ENCODE measurements at places on chromosomes 2 and 18.

DNA sequence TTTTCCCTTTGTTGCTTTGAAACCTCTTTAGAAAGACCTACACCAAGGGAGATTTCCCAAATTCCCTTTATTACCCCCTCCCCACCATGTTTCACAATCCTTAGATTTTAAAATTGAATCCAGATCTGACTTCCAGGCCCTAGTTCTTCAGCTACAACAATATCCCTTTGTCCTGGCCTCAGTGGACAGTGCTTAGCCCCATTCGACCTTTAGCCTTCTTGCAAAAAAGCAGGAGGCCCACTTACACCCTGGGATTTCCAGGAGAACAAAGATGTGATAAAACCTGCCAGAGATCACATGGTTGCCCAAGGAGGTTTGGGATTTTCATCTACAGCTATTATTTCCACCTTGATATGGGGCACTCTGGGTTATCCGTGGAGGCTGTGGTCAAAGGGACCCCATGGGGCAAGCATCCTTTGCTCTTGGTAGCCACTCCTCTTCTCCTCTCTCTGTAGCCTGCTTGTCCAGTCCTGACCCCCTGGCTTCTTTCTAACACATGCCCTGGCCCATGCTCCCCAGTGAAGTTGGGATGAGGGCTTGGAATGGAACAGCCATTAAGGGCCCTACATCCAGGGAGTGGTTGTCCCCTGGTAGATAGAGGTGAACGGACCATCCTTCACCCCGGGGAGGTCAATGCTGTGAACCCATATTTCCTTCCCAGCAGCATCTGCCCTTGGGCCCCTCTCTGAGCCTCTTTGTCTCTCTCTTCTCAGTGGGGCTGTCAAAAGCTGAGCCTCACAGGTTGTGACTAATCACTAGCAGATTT lies 267.4 kb downstream of the DYSF start:
- no peak for DNase-seq

DNA sequence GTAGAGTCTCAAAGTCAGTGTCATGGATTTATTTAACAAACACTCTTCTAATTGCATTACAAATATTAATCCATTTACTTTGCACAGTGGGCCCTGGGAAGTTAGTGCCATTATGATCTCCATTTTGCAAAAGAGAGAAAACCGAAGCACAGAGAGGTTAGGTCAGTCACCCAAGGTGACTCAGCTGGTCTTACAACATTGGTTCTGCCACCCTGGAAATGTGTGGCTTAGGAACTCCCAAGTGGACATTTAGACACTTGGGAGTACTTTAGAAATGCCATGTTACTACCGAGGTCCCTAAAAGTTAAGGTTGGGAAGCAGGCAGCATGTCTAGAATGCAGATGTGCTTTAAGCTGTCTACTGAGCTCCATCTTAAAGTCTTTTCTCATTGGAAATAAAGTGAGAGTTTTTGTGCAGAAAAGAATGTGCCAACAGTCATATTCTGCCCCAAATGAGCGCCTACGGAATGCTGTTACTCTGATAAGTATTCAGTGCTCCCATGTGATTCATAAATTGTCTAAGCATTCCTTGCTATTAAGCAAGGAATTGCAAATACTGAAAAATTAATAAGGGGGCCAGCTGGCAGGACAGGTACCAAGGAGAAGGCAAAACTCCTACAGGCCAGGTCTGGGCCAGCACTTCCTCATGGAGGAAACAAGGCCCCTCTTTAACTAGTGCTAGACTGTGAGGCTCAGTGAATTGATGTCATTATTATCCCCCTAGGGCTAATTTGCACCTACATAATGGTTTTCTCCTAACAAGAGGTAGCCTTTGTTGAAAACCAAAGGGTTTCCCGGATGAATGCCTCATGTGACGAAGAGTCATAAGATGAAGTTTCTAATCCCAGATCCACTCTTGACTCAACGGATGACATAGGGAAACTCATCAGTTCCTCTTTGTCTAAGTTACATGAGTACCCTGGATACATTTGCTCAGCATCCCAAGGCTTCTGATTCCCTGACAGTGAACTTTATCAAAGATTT lies 16.3 kb downstream of the NRP2 start:
- DNase-seq = no peak

- DNase-seq = no peak
Observed at GRCh38 chr2:64067326-64067725, 48.1 kb upstream of the VPS54 start.

- no peak for DNase-seq
Observed at GRCh38 chr2:200086911-200087310, 131.5 kb downstream of the MAIP1 start.

DNA sequence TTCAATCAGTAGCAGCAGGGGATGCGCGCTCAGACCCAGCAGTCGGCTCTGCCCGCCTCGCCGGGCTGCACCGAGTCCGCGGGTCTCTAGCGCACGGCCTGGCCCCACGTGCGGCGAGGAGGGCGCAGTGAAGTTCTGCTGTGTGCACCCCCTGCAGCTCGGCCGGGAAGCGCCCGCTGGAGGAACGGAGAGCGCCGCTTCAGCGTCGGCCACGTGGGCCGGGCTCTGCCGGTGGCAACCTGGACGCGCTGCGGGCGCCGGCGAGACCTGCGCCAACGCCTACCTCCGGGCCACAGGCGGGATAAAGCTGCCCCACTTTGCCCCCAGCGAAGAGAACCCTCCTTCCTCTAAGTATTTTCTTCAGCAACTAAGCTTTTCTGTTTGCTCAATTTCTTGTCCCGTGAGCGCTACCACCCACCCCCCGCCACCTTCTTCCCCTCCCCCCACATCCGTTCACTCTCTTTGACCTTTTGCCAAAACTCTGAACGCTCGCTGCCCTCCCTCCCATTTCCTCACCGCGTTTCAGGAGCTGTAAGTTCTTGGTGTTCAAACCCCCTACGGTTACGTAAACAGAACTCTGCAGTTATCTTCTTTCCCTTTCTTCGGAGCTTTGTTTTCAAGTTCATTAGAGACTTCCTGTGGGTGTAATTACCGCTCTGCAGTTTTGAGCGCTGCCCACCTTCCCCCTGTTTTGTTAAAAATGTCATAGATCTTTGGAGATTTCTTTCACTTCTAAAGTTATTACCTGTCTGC lies 42.6 kb upstream of the EDAR start:
- peak; percentile 50 for DNase-seq

- no peak for DNase-seq
Observed at GRCh38 chr2:70192516-70192915, 1.7 kb upstream of the C2orf42 start.

GRCh38 chr2:43333101-43333655 lies 106.8 kb upstream of the ZFP36L2 start:
- no peak for DNase-seq

GRCh38 chr2:80354858-80355257 lies 50.3 kb upstream of the LRRTM1 start:
- no peak for DNase-seq

DNA sequence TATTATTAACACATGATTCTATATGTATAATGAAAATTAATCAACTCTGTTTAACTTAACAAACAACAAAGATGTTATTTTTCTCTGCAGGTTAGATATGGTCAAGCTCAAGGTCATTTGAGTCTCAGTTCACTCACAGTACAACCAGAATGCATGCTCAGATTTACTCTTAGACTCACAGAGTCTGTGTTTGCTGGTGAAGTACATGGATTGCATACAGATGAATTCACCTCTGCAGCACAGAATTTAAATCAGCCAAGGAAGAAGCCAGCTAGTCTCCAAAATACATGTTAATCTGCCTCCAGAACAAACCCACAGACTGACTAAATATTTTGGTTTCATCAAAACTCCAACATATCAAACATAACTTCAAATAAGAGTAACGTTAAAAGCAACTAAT lies 424.5 kb downstream of the RAD51AP2 start:
- no peak for DNase-seq

- DNase-seq = no peak
Observed at GRCh38 chr2:141020346-141020745, 1110.5 kb downstream of the LRP1B start.

- DNase-seq = no peak
Observed at GRCh38 chr2:29361231-29361630, 246.0 kb downstream of the CLIP4 start.

- peak; percentile 43 for DNase-seq
Observed at GRCh38 chr2:72146347-72147302, 1.0 kb downstream of the CYP26B1 start.

GRCh38 chr2:9231291-9232165 lies 24.9 kb downstream of the ASAP2 start:
- DNase-seq = no peak

- DNase-seq = no peak
Observed at GRCh38 chr18:28063271-28063761, 113.6 kb downstream of the CDH2 start.

DNA sequence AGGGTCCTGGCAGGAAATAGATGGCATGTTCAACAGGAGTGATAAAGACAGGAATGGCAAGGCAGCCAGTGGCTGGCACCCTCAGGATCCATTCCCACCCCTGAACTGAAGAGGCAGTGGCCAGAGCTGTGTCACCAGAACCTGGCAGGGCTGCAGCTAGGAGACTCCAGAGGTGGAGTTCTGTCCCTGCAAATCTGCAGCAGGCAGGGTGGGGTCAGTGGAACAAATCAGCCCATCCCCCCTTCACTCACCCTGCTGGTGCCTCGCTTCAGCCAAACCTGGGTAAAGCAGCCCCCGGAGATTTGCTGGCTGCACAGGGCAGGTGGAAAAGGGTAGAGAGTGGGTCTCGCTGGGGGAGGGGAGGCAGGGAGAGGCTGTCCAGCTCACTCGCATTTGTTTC lies 12.7 kb downstream of the INPP5D start:
- no peak for DNase-seq

GRCh38 chr2:33213244-33213643 lies 263.2 kb upstream of the RASGRP3 start:
- no peak for DNase-seq

DNA sequence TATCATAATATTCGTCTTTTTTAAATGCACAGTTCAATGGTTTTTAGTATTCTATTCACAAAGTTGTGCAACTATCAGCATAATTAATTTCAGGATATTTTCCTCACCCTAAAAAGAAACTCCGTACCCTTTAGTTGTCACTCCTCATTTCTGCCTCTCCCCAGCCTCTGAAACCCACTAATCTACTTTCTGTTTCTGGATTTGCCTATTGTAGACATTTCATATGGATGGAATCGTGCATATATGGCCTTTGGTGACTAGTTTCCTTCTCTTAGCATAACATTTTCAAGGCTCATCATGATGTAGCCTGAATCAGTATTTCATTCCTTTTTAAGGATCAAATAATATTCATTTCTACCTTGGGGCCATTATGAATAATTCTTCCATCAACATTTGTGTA lies 18.5 kb downstream of the NEURL3 start:
- DNase-seq = no peak

- DNase-seq = no peak
Observed at GRCh38 chr18:24373328-24373727, 24.3 kb downstream of the OSBPL1A start.

GRCh38 chr2:37831081-37831780 lies 93.9 kb upstream of the RMDN2 start:
- DNase-seq = no peak

GRCh38 chr18:45670281-45670962 lies 53.6 kb upstream of the SLC14A1 start:
- peak; percentile 44 for DNase-seq

- DNase-seq = peak; percentile 74
Observed at GRCh38 chr2:25168256-25169072, at the start of gene POMC. Gene POMC, minus strand, starts transcription at chr2:25168580. Its CDS starts 3,808 bp downstream, at chr2:25164772.

GRCh38 chr18:8381821-8382459 lies 227.3 kb upstream of the RAB12 start:
- DNase-seq = no peak

- no peak for DNase-seq
Observed at GRCh38 chr2:74772046-74772445, 61.9 kb upstream of the HK2 start.

GRCh38 chr2:187654535-187654934 lies 100.3 kb upstream of the TFPI start:
- no peak for DNase-seq

DNA sequence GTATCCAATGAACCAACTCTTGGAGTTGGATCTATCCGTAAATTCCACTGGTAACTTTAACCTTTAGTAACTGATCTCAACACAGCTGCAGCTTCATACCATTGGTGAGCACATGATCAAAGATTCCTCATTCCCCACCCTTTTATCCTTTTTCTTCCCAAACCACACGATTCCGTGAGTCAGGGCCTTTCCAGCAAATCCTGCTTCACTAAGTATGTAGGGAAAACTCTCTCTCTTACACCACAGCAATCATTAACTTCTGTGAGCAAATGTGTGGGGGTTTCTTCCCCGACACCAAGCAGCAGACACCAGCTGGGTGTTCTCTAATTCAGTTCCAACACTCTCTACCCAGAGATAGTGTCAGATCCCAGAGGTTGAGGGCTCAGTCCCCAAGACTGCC lies 23.5 kb downstream of the ELP2 start:
- DNase-seq = no peak

- no peak for DNase-seq
Observed at GRCh38 chr2:12819103-12819475, 102.4 kb downstream of the TRIB2 start.

GRCh38 chr2:162676515-162676914 lies 162.1 kb downstream of the KCNH7 start:
- DNase-seq = no peak

- no peak for DNase-seq
Observed at GRCh38 chr2:10646153-10646552, 43.6 kb downstream of the NOL10 start.

- DNase-seq = peak; percentile 28
Observed at GRCh38 chr2:240850756-240851077, 17.9 kb upstream of the AGXT start.

GRCh38 chr18:48913775-48914174 lies 37.0 kb downstream of the SMAD7 start:
- DNase-seq = no peak

GRCh38 chr2:200616193-200616592 lies 30.4 kb downstream of the AOX1 start:
- no peak for DNase-seq

DNA sequence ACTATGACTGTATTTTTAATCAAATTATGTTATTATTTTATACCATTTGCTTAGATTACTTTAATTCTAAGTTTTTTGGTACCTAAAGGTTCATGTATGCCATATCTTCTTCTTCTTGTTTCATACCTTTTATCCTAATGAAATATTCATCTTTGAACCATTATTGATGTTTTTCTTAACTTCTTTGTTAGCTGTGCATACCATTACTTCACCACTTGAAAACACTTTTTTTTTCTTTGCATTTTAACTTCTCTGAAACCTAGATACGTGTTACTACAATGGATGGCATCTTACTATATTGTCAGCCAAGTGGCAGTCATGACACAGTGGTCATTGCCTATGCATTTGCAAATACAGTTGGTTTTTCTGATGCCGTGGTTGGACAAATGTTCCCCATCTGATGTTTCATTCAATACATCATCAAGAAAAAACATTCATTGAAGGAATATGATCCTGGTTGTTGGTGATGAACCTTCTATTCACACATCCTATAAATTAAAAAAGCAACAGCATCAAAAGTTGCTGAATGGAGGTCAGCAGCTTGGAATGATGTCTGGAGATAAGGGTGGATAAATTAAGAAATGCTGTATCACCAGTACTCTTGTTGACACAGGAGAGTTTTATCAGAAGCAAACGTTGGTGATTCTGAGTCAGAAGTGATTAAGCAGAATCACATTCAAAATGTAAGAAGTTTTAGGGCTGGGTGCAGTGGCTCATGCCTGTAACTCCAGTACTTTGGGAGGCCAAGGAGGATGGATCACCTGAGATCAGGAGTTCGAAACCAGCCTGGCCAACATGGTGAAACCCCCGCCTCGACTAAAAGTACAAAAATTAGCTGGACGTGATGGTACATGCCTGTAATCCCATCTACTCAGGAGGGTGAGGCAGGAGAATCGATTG lies 7.4 kb downstream of the IL36A start:
- no peak for DNase-seq

- peak; percentile 48 for DNase-seq
Observed at GRCh38 chr2:68319398-68320117, at the start of gene CNRIP1. Gene CNRIP1, minus strand, starts transcription at chr2:68319949. Its CDS starts 549 bp downstream, at chr2:68319400.

GRCh38 chr2:170567429-170567828 lies 147.7 kb upstream of the SP5 start:
- no peak for DNase-seq
